ENCODE measurements at places on chromosomes 12 and 14.
A peak's percentile ranks its signal among the peaks of the same experiment; 100 is the strongest.

DNA sequence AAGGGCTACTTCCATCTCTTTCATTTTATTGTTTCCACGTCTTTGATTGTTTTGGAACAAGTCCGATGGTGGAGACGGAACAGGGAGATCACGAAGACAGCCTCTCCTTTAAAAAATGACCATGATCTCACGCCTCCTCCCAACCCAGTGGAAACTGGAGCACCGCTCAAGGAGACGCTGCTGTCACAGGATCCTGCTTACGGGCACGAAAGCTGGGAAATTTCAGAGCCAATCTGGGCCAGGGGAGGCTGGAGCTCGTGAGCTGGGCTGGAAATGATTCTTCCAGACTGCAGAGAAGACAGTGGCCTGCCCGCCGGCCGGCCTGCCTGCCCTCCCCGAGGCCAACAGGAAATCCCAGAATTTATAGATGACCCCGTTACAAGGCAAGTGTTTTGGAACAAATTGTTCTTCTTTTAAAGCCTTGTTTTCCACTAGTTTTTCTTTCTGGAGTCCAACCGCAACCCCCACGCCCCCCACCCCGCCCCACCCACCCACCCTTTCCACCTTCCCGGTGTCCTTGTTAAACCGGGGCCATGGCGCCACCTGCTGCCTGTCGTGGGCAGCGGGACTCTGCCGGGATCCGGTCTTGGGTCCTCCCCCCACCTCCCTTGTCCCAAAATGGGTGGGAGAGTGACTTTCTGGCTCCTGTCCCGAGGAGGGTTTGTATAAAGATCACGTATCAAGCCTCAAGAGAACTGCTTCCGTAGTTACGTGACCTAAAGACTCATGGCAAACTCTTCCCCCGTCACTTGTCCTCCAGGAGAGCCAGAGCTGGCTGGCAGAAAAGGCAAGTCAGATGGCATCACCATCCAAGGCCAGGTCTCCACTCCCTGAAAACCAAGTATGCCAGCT is 40.3 kb downstream of the MAP1LC3B2 start:
- peak; percentile 62 for DNase-seq

GRCh38 chr14:60090864-60091519 is 731 bp upstream of the PCNX4 start:
- no peak for DNase-seq

DNA sequence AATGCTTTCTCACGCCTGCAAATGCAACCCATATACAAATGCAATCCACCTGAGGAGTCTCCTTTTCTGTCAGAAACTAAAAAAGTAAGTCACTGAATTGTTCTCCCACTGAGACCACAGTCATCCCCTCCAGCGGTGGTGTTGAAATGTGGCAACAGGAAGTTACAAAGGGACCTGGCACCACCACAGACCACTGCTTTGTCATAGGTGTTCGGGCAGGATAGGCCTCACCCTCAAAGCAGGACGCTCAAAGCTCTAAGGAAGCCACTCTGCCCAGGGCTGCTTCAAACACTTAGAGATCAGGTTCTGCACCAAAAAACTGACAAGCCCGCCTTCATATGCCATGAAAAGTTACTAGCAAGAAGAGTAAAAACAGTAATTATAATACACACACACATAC is 11.3 kb downstream of the PHLDA1 start:
- no peak for DNase-seq

GRCh38 chr12:120367233-120367923 is 1.6 kb downstream of the MSI1 start:
- DNase-seq, result no peak

- DNase-seq, result no peak
Measured at GRCh38 chr12:119589097-119589496, 4.5 kb upstream of the TMEM233 start.

DNA sequence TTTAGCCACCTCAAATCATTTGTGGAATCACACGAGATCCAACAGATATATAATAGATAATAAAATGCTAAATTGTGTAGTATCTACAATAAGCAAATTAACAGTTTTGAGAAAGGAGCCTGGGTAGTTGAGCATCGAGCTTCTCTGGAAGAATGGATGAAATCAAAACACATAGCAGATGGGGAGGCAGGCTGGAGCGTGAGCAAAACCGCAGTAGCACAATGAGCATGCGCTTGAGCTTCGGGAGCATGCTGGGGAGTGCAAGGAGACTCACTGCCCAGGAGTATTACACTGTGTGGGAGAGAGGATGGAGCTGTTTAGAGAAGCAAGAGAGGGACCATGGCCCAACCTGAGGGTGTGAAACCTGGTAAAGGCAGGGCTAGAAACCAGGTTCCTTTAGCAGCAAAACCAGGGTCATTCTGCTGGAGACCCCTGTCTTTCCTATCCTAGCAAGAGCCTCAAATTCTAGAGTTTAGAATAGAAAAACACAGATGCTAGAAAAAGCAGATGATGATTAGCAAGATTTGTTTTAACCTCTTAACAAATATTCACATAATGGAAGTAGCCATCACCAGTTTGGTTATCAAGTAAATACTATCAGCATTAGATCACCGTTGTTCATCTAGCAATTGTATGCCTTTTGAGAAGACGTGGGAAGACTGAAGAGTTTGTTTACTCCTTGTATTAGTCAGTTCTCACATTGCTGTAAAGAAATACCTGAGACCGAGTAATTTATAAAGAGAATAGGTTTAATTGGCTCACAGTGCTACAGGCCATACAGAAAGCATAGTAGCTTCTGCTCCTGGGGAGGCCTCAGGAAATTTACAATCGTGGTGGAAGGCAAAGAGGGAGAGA is 484.8 kb downstream of the EGLN3 start:
- no peak for DNase-seq

GRCh38 chr12:113903381-113903863 is 62.7 kb downstream of the RBM19 start:
- DNase-seq, result no peak

DNA sequence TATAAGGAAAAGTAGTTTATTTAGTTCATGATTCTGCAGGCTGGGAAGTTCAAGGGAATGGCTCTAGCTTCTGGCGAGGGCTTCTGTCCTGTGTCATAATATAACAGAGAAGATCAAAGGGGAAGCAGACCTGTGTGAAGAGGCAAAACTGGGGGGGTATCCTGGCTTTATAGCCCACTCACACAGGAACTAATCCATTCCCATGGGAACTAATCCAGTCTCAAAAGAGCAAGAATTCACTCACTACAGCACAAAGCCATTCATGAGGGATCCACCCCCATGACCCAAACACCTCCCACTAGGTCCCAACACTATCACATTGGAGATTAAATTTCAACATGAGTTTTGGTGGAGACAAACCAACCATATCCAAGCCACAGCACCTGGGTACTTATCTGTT is 6.9 kb downstream of the ALDH6A1 start:
- DNase-seq, result no peak

DNA sequence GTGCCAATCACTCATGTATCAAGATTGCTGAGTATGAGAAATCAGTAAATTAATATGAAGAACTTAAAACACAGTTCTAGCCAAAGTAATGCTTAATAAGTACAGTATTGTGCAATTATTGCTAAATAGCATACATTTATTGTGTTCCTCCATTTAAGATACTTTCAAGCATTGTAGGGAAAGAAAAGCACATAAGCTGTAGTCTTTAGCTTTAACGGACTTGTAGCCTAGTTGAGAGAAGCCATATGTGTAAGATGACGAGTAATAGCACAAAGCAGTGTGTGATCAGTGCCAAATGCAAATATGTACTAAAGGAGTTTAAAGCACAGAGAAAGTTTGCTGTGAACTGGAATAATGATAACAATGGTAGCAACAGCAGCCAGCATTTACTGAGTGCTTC is 38.1 kb downstream of the ETV6 start:
- no peak for DNase-seq

DNA sequence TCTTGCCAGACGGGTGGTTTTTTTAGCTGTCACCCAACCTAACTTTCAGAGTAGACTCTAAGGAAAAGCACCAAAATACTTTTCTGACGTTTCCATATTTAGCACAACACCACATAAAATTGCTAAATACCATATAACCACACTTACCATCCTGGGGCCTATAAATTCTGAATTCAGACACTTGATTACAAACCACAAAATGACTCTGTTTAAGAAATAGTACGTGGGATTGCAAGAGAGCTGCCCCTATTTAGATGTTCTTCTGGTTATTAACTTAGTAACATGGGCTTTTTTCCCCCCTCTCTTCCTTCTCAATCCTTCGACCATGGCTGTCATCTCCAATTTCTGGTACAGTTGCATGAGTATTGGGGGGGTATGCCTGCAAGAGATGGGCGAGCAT is 287.7 kb downstream of the BMP4 start:
- no peak for DNase-seq

- no peak for DNase-seq
Measured at GRCh38 chr12:70842942-70843341, 77.6 kb downstream of the PTPRR start.

DNA sequence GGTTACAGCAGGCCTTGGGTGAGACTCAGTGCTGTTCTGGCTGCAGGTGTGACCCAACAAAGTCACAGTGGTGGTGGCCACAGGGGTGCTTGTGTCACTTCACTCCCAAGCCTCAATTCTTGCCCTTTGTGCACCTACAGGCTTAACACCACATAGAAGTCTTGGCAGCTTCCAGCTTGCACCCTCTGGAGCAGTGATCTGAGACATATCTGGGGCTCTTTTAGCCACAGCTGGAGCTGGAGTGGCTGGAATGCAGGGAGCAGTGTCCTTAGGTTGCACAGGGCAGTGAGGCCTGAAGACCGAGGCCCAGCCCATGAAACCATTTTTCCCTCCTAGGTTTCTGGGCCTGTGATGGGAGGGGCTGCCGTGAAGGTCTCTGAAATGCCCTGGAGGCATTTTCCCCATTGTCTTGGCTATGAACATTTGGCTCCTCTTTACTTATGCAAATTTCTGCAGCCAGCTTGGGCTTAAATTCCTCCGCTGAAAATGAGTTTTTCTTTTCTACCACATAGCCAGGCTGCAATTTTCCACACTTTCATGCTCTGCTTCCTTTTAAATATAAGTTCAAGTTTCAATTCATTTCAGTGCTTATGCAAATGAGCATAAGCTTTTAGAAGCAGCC is 37.7 kb downstream of the ADAM21 start:
- DNase-seq, result no peak

DNA sequence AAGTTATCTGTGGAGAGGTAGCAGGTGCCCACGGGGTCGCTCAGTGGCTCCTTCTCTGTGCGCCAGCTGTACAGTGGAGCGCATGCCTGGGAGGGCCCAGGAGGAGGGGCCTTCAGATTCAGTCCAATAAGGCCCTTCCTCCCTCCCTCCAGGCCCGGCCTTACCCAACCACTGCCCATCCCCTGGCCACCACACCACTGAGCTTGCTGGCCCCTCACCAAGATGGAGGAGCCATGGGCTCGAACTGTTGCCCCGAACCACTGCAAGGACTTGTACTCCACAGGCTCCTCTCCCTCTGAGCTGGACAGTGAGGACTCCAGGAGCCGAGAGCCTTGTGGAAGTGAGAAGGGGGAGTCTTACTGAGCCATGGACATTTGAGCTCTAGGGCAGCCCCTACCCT is 9.8 kb downstream of the ITGA5 start:
- no peak for DNase-seq

DNA sequence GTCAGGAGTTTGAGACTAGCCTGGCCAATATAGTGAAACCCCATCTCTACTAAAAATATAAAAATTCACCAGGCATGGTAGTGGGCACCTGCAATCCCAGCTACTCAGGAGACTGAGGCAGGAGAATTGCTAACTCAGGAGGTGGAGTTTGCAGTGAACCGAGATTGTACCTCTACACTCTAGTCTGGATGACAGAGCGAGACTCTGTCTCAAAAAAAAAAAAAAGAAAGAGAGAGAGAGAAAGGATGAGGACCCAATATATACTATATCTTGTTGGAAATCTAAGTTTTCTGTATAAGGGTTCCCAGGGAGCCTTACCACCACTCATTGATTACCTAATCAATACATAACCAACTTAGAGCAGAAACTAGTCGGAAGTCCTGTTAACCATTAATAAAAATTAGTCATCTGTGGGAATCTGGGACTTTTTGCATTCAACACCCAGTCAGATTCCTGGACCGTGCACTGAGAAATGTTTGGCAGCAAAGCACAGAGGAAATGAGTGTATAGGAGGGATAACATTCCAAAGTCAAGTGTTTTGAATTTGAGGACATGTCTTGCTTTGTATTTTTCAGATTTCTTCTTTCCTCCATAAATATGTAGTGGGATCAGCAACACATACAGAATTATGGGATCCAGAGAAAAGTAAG is 44.8 kb upstream of the NR2C1 start:
- DNase-seq, result no peak

GRCh38 chr12:112146123-112146522 is 20.8 kb downstream of the TRAFD1 start:
- DNase-seq, result no peak

DNA sequence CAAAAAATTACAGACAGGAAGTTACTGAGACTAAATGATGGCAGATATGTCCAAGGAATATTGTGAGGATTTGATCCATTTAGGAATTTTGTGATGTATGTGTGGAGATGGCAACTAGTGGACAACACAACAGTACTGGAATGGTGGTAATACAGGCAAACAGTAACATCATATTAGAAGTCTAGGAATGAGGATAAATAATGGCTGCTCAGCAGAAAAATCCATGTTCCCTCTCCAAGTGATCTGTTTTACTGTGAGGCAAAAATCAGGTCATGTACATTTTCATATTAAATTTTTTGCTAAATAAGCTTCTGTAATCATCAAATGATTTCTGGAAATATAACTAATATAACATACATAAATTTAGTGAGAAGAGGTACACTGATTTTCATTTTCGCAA is 108.4 kb downstream of the MED13L start:
- DNase-seq, result no peak

- DNase-seq, result no peak
Measured at GRCh38 chr12:119231774-119232173, 53.0 kb downstream of the HSPB8 start.

DNA sequence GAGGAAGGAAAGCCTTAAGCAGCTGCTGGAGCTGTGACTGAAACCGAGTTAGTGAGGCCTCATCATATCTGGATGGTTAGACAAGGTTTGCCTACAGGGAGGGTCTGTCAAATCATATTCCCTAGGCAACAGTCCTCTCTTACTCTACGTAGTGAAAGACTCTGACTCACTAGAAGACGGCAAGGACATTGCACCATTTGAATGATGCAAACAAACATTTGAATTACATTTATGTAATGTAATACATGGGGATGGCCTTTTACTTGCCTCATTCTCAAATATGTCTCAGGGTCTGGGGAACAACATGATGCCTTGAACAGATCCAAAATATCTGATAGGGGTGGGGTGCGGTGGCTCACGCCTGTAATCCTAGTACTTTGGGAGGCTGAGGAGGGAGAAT is 29.8 kb upstream of the STRAP start:
- no peak for DNase-seq

DNA sequence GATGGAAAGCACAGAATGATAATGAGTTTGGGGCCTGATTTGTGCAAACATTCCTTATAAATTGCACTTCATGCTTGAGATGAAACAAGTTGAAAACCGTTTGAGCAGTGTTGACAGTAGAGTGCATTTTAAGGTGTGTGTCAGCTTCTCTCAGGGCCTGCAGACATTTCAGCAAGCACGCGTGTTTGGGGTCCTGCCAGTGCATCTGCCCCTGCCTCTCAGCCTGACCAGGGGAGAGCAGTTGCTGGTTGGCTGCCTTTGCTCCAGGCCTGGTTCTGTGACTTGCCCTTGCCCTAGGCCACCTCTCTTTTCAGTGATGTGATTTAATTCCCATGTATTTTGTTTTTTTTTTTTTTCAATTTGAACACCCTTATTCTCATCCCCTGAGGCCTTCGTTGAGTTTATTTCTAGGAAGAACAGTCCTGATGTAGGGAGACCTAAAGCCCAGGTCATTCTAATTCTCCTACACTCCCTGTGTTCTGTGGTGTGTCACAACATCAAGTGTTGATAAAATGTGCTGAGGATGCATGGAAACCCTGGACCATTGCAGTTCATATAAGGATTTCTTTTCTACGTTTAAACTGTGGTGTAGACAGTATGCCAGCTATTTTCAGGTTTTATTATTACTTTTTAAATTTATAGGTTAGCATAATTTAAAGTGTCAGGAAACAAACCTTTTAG is 40.1 kb upstream of the AMN start:
- no peak for DNase-seq

Measured in activated B cell treated with CpG ODN at 0.5 μM for 24 hours (primary cell).